Activated CD4-positive, alpha-beta T cell treated with anti-CD3 and anti-CD28 coated beads, Interleukin-2, amount 10 ng/mL, durations not matched to agents 7 days and 5 days (primary cell): ENCODE measurements at places on chromosomes 11 and 22. TPM values are rescaled to one million over a fixed set of nuclear protein-coding genes. Genes with fewer than 3 reads are reported as not detected.

DNA sequence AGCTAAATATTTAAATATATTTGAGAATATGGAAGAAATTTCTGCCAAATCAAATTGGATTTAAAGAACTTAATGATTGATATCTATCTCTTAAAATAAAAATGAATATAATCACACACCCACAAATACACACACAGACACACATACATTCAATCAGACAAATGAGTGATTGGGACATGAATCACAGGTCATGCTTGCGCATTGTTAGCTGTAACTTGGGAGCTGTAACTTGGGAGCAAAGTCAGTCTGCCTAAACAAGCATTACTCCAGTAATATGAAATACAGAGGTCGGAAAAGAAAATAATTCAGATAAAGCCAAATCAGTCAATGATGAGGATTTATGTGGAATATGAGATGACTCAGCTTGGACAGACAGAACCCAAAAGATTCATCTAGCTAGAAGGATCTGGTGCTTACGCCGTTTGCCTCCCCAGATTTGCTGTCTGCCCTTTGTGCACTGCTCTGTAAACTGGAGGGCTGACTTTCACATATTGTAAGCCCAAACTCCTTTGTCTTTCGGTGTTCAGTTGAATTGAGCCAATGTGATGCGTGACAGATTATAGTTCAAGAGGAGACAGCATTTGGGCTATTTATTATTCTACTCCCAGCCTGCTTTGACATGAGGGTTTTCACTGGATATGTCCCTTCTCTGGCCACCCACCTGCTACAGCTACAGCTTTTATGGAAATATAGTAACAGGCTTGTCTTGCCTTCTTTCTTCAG lies 1.6 kb downstream of the OR56B1 start:
- H3K27me3 ChIP-seq = peaks cover 6% of the 10 kb centered on the region
- no peak overlapping the region for H3K27ac ChIP-seq
- no peaks in the 10 kb centered on the region for H3K4me1 ChIP-seq
- no peak overlapping the region for H3K4me3 ChIP-seq

- H3K27me3 ChIP-seq = no peaks in the 10 kb centered on the region
- no peak for DNase-seq
- peaks cover 22% of the 10 kb centered on the region for H3K4me1 ChIP-seq
- no peak overlapping the region for H3K4me3 ChIP-seq
- peaks cover 46% of the 10 kb centered on the region for H3K36me3 ChIP-seq
- no peak overlapping the region for H3K27ac ChIP-seq
Observed at GRCh38 chr11:34975482-34975881, 59.1 kb downstream of the PDHX start.

ADAMTS8 gene
- not detected for total RNA-seq

- DNase-seq = peak; percentile 6
- no peaks in the 10 kb centered on the region for H3K27me3 ChIP-seq
- H3K4me1 ChIP-seq = no peaks in the 10 kb centered on the region
- H3K36me3 ChIP-seq = no peaks in the 10 kb centered on the region
- no peak overlapping the region for H3K27ac ChIP-seq
Observed at GRCh38 chr11:15826826-15827225, 529.5 kb downstream of the SOX6 start.

GRCh38 chr11:27380771-27381170 lies 17.8 kb upstream of the CCDC34 start:
- no peaks in the 10 kb centered on the region for H3K36me3 ChIP-seq
- no peak for DNase-seq

DNA sequence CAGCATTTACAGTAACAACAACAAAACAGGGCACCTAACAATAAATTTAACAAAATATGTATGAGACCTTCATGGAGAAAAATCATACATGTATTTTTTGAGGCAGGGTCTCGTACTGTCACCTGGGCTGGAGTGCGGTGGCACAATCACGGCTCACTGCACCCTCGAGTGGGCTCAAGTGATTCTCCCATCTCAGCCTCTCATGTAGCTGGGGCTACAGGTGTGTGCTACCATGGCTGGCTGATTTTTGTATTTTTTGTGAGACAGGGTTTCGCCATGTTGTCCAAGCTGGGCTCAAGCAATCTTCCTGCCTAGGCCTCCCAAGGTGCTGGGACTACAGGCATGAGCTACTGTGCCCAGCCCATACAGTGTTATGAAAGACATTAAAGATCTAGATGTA lies 278.1 kb downstream of the SWAP70 start:
- H3K27ac ChIP-seq = no peak overlapping the region
- no peaks in the 10 kb centered on the region for H3K27me3 ChIP-seq
- DNase-seq = no peak
- H3K4me1 ChIP-seq = no peaks in the 10 kb centered on the region
- no peaks in the 10 kb centered on the region for H3K36me3 ChIP-seq

GRCh38 chr22:43591380-43591779 lies 179.6 kb downstream of the MPPED1 start:
- no peak overlapping the region for H3K27ac ChIP-seq
- peaks cover 15% of the 10 kb centered on the region for H3K27me3 ChIP-seq
- no peaks in the 10 kb centered on the region for H3K4me1 ChIP-seq
- DNase-seq = no peak

PVALB gene
- total RNA-seq = not detected

NXPE2 gene
- total RNA-seq = not detected

- no peak overlapping the region for H3K4me3 ChIP-seq
- no peak for DNase-seq
- H3K27me3 ChIP-seq = no peaks in the 10 kb centered on the region
- H3K27ac ChIP-seq = peak overlapping the region; percentile 95
Observed at GRCh38 chr11:10623797-10624761, 55.6 kb upstream of the LYVE1 start.

BTG4 gene
- total RNA-seq = not detected

DNA sequence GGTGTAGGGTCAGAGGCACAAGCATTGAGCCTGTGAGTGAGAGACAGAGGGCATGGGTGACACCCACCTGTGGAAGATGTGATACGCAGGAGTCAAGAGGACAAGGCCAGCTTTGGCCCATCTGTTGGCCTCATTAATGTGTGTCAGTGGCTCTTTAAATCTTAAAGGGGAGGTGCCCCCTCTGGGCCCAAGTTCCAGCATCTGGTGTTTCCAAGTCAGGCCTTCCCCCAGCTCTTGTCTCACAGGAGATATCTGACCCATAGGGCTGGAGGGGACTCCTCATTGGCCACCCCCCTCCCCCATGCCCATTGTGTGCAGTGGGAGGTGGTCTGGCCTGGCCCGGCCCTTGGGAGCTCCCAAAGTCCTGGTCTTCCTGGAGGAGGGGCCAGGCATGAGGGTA lies 8.9 kb downstream of the KCNK7 start:
- H3K4me3 ChIP-seq = no peak overlapping the region
- H3K27me3 ChIP-seq = no peaks in the 10 kb centered on the region
- peak overlapping the region; percentile 64 for H3K27ac ChIP-seq
- H3K36me3 ChIP-seq = peaks cover 23% of the 10 kb centered on the region
- DNase-seq = no peak
- H3K4me1 ChIP-seq = peaks cover 44% of the 10 kb centered on the region

GRCh38 chr11:130451231-130452019 lies 3.0 kb downstream of the ADAMTS15 start:
- no peak for DNase-seq
- H3K4me3 ChIP-seq = no peak overlapping the region
- no peak overlapping the region for H3K27ac ChIP-seq
- H3K4me1 ChIP-seq = peaks cover 10% of the 10 kb centered on the region

- H3K27ac ChIP-seq = no peak overlapping the region
- DNase-seq = no peak
- H3K4me3 ChIP-seq = no peak overlapping the region
- H3K4me1 ChIP-seq = peaks cover 8% of the 10 kb centered on the region
- no peaks in the 10 kb centered on the region for H3K36me3 ChIP-seq
- H3K27me3 ChIP-seq = peaks cover 41% of the 10 kb centered on the region
Observed at GRCh38 chr11:119153049-119153818, 4.4 kb downstream of the ABCG4 start.

PDE2A gene
- total RNA-seq = 0.48 TPM

PKDREJ gene
- not detected for total RNA-seq

GRCh38 chr22:49601614-49602321 lies 225.9 kb downstream of the BRD1 start:
- no peak overlapping the region for H3K4me3 ChIP-seq
- DNase-seq = no peak
- H3K4me1 ChIP-seq = peaks cover 9% of the 10 kb centered on the region

DNA sequence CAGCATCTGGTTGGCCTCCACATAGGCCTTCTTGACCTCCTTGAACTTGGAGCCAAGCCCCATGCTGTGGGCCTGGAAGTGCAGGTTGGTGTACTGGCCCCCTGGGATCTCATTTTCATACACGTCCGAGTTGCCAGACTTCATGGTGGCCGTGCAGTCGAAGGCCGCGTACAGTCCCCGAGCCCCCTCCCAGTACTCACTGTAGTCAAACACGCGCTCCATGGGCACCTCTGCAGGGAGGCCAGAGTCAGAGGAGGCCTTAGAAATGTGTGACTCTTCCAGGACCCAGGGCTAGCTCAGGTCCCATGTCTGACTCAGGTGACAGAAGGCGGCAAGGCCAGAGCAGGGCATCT lies 6.7 kb upstream of the LRFN4 start:
- no peak overlapping the region for H3K4me3 ChIP-seq
- peaks cover 4% of the 10 kb centered on the region for H3K36me3 ChIP-seq
- H3K27ac ChIP-seq = peak overlapping the region; percentile 28
- no peak for DNase-seq
- H3K4me1 ChIP-seq = peaks cover 32% of the 10 kb centered on the region

GRCh38 chr22:36075230-36075629 lies 46.6 kb upstream of the RBFOX2 start:
- H3K4me3 ChIP-seq = no peak overlapping the region
- H3K36me3 ChIP-seq = no peaks in the 10 kb centered on the region
- H3K27me3 ChIP-seq = peaks cover 2% of the 10 kb centered on the region
- H3K4me1 ChIP-seq = no peaks in the 10 kb centered on the region

DNA sequence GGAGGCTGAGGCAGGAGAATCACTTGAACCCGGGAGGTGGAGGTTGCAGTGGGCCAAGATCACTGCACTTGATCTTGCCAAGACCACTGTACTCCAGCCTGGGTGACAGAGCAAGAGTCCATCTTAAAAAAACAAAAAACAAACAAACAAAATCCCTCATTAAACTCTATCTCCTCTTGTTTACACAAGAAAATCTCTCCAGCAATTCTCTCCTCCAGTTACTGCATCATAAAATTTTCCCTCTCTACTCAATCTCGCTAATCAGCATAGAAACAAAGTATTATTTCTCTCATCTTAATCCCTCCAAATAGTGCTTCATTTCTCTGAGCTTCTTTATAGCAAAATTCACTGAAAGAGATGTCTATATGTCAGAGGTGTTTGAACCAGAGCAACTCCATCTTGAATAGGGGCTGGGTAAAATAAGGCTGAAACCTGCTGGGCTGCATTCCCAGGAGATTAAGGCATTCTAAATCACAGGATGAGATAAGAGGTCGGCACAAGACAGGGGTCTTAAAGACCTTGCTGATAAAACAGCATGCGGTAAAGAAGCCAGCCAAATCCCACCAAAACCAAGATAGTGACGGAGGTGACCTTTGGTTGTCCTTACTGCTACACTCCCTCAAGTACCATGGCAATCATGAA lies 19.8 kb downstream of the MTMR2 start:
- no peaks in the 10 kb centered on the region for H3K27me3 ChIP-seq
- H3K36me3 ChIP-seq = no peaks in the 10 kb centered on the region
- no peak for DNase-seq
- H3K4me1 ChIP-seq = peaks cover 2% of the 10 kb centered on the region
